ENCODE measurements at places on chromosomes 2 and 18. TPM values are rescaled to one million over a fixed set of nuclear protein-coding genes. Genes with fewer than 3 reads are reported as not detected.

The NPAS2 gene
- total RNA-seq: 9.5 TPM

The EGR4 gene
- not detected for total RNA-seq

The TFCP2L1 gene
- total RNA-seq: 1.1 TPM

The LYPD6 gene
- total RNA-seq: 18.4 TPM

The ERICH2 gene
- total RNA-seq: not detected

The TNFAIP6 gene
- total RNA-seq: 7.2 TPM

The C1GALT1C1L gene
- 1.3 TPM for total RNA-seq

The TUBA4A gene
- 20.5 TPM for total RNA-seq

The ST8SIA3 gene
- 5.5 TPM for total RNA-seq

The AQP12A gene
- total RNA-seq: not detected

The EFR3B gene
- 32.6 TPM for total RNA-seq

The CXCR4 gene
- total RNA-seq: 95.7 TPM

The ADD2 gene
- total RNA-seq: 64.5 TPM

The ONECUT2 gene
- 10.5 TPM for total RNA-seq

The FEV gene
- total RNA-seq: not detected

The LHCGR gene
- 8.3 TPM for total RNA-seq

The VWA3B gene
- not detected for total RNA-seq

The MEP1B gene
- not detected for total RNA-seq

The RGPD4 gene
- total RNA-seq: 2.2 TPM

The IL1RL2 gene
- total RNA-seq: 1.4 TPM

The SRBD1 gene
- 36.7 TPM for total RNA-seq

The ZNF396 gene
- total RNA-seq: 5.8 TPM

The MERTK gene
- 12.6 TPM for total RNA-seq

Data from camera-type eye (tissue), 1 donor.